ENCODE measurements at places on chromosomes 13 and 19.

DNA sequence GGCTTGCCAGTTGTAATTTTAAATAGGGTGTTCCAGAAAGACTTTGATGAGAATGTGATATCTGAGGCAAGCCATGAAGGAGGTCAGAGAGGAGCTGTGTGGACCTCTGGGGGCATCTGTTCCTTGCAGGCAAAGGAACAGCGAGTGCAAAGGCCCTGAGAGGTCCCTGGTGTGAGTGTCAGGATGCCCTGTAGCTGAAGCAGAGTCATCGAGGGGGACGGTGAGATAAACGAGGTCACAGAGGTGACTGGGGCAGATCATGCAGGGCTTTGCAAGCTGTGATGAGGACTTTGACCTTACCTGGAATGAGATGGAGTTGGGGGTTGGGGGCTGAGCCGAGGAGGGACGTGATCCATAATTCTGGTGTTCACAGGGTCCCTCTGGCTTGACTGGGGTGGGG, 75.0 kb downstream of the RYR1 start:
- DNase-seq = no peak

DNA sequence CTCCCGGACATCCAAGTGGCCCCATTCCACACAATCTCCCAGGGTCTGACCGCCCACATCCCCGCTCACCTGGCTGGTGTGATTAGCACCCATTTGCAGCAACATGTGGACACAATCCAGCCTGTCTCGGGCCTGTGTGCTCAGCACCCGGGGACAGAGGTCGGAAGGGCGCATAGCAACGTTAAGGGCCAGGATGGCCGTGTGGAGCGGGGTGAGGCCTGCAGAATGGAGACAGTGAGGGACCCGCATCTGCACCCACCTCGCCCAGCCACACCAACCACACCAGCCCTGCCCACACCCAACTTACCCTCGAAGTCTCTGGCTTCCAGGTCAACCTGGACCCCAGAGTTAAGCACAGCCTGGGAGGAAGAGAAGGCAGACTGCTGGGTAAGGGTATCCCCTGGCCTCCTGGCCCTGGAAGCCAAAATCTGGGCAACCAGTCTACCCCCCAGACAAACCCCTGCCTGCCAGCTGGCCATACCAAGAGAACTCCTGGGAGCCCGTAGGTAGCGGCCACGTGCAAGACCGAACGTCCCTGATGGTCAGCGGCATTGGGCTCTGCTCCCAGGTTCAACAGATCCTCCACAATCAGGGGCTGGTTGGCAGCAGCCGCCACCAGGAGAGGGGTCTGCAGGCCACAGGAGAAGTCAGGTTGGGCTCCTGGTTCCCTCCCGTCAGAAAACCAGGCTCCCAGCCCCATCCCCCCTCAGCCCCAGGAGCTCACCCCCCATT, 4.3 kb downstream of the NFKBID start:
- DNase-seq = no peak

GRCh38 chr13:57991041-57991440, 359.5 kb downstream of the PCDH17 start:
- DNase-seq = no peak

DNA sequence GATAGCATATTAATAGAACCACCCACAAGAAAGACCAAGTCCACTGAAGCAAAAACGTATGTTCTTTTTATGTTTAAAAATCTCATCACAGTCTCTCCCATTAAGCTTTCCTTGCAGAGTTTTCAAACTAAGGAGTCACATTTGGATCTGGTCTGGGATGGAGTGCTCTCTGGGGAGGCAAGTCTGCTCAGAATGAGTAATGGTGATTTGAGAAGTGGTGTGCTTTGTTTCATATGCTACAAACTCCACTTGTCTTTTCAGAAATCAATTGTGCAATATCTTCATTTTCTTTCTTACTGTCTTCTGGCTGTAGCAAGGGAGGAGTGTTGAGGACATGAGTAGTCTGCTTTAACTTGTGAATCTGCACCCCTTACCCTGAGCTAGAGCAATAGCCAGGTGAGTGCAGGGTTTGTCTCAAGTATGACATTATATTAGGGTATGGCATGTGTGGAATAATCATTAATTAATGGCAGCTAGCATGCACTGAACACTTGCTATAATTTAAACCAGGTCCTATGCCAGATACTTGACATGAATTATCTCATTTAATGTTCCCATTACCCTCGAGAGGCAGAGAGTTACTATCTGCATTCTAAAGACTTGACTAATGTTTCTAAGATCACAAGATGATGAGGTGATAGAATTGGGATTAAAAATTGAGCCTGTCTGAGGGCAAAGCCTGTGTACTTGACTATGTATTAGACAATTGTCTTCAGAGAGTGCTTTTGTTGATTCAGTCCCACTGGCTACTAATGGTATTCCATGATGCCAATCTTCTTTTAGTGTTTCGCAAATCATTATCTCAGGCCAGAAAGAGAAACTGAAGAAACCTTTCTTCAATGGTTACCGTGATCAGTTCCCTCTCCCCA, 171.8 kb downstream of the GPC6 start:
- DNase-seq = no peak

GRCh38 chr19:10686661-10687517, 14.3 kb upstream of the QTRT1 start:
- DNase-seq = peak; percentile 87

DNA sequence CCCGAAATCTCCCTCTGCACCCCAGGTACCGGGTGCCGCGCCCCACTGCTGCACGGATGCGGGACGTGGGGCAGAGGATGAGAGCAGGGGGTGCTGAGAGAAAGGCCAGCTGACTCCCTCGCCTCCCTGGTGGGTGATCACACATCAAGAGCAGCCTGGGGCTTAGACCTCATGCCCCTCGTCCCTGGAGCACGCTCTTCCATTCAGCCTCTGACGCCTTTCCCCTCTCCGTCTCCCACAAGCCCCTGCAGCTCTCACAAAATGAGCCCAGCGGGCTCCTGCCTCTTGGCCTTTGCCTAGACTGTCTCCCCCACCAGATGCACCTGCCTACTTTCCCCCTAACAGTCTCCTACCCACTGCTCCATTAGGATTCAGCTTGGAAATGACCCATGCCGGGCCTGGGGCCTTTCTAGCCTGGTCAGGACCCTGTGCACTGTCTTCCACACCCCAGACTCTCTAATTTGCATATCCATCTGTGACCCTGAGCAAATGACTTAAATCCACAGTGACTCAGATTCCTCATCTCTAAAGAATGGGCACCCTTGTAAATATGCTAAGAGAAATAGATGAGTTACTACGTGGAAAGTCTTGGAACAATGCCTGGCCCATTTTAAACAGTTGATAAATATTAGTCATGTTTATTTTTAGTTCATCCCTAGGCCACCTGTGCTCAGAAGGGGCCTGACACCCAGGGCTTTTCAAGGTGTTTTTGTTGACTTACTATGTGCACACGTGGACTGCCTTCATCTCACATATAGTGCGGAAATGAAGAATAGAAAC, 582 bp upstream of the PTPRH start:
- no peak for DNase-seq

GRCh38 chr19:15161028-15161984, 39.5 kb downstream of the NOTCH3 start:
- no peak for DNase-seq

DNA sequence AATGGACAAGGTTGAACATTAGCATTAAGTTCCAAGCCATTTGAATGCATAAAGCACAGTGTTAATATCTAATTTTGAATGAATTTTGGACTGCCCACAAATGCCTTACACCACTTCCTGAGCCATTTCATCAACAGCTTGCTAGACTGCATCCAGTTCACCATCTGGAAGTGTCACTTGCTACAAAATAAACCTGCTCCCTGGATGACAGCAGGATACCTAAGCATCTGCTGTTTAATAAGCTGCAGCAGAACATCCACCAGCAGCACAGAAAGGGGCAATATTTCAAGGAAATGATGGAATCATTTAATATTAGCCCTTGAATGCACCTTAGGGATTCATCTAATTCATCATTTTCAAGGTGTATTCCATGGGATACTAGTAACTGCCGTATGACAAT, 76.6 kb upstream of the PCDH9 start:
- no peak for DNase-seq

DNA sequence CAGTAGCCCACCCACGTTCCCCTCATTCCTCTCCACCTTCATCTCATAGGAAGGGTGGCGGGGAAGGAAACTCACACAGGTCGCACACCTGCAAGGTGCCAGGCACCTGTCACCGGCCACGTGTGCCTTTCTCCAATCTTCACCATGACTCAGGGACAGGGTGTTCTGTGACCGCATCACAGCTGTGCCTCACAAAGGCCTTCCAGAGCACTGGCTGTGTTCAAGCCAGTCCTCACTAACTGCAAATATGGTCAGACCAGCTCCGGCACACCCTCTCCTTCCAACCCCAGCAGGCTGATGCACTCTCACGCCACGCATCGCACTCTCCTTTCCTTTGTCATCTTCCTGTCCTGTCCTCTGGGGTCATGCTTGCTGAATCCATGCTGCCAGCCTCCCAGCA, 415.9 kb downstream of the IRS2 start:
- DNase-seq = no peak
